H9 (cell line): ENCODE measurements at places on chromosomes 2 and 18. TPM values are rescaled to one million over a fixed set of nuclear protein-coding genes. Genes with fewer than 3 reads are reported as not detected.

The MEP1B gene
- total RNA-seq: not detected in 2 replicates

The PLB1 gene
- 0.42 TPM in 1 of 2 replicates, not detected in the other for total RNA-seq

The LIMS4 gene
- 0.55 and 0.70 TPM in 2 replicates for total RNA-seq

The MYOM1 gene
- 0.17 and 0.20 TPM in 2 replicates for total RNA-seq

The REG3A gene
- total RNA-seq: not detected in 2 replicates

The SEPTIN10 gene
- total RNA-seq: 91.2 and 92.5 TPM in 2 replicates

The PECR gene
- total RNA-seq: 15.3 and 16.5 TPM in 2 replicates

The HAAO gene
- 5.3 and 6.6 TPM in 2 replicates for total RNA-seq

The TEKT4 gene
- total RNA-seq: not detected in 2 replicates

The FAHD2B gene
- 34.5 and 36.9 TPM in 2 replicates for total RNA-seq

The REG3G gene
- not detected in 2 replicates for total RNA-seq

The HOXD9 gene
- not detected in 2 replicates for total RNA-seq

The GALNT5 gene
- total RNA-seq: 0.13 and 0.17 TPM in 2 replicates

The RFX8 gene
- total RNA-seq: 0.22 and 0.57 TPM in 2 replicates

The SATB2 gene
- total RNA-seq: 23.0 and 23.8 TPM in 2 replicates

The TOGARAM2 gene
- 0.18 and 0.83 TPM in 2 replicates for total RNA-seq

The GPR39 gene
- total RNA-seq: 0.20 and 0.50 TPM in 2 replicates

The RGPD3 gene
- 0.15 and 0.22 TPM in 2 replicates for total RNA-seq
